ENCODE measurements at places on chromosomes 5 and 9. TPM values are rescaled to one million over a fixed set of nuclear protein-coding genes. Genes with fewer than 3 reads are reported as not detected.

Gene MCC
- total RNA-seq, result 4.2 TPM

Gene NTNG2
- 1.3 TPM for total RNA-seq

Gene HMCN2
- not detected for total RNA-seq

Gene RNF180
- not detected for total RNA-seq

Gene KIAA0825
- 1.5 TPM for total RNA-seq
